ENCODE measurements at places on chromosomes 5 and 9.

GRCh38 chr5:172788771-172789686 lies 18.0 kb upstream of the DUSP1 start:
- DNase-seq = peak; percentile 9

- DNase-seq = no peak
Observed at GRCh38 chr5:173202266-173202875, 32.6 kb downstream of the NKX2-5 start.

- DNase-seq = peak; percentile 63
Observed at GRCh38 chr9:21070171-21070571, 7.6 kb downstream of the IFNB1 start.

- no peak for DNase-seq
Observed at GRCh38 chr5:20528471-20528870, 540.5 kb upstream of the CDH18 start.

DNA sequence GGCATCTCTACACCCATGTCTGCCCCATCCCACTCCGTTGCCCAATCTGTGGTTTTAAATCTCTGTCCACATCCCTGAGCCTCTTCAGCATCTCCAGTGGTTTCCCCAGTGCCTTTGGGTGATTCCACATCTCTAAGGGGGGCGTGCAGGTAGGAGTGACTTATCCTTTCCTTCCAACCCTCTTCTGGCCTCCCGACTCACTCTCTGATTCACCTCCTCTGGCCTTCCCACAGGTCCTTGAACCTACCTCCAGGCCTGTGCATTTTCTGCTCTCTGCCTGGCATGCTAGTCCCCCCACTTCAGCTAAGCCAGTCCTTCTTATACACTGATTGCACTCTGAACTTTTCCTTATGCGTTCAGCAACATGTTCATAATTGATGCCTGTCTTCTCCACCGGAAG lies 99.0 kb downstream of the RALGPS1 start:
- DNase-seq = peak; percentile 3

- no peak for DNase-seq
Observed at GRCh38 chr9:108074900-108075299, 585.3 kb upstream of the KLF4 start.

DNA sequence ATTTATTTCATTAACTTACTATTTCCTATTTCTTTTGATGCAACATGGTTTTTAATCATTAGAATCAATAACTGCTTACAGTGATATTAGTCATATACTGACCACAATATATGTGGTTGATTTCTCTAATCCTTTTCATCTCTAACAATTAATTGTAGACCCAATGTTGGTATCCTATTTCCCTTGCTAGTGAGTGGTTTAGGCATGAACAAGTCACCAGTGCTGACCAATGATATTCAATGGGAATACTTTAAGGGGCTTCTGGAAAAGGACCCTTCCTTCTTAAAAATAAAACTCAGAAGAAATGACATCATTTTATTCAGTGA lies 672.4 kb upstream of the GRAMD2B start:
- no peak for DNase-seq

DNA sequence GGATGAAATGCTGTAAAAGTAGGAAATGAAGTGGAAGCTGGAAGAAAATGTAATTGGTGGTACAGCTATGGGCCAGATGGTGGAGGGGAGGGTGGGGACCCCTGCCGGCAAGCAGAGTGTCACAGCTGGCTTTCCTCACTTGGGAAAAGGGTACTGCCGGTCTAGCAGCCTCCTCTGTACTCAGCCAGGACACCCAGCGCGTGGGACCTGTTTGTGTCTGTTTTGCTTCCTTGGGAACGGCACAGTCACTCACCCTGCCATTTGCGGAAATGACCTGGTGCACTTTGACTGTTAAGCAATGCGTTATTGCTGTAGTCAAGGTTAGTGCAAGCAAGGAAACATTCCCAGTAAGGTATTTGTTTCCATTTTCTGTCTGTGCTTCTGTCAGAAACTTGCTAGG lies 10.1 kb downstream of the TMEM252 start:
- DNase-seq = peak; percentile 2

DNA sequence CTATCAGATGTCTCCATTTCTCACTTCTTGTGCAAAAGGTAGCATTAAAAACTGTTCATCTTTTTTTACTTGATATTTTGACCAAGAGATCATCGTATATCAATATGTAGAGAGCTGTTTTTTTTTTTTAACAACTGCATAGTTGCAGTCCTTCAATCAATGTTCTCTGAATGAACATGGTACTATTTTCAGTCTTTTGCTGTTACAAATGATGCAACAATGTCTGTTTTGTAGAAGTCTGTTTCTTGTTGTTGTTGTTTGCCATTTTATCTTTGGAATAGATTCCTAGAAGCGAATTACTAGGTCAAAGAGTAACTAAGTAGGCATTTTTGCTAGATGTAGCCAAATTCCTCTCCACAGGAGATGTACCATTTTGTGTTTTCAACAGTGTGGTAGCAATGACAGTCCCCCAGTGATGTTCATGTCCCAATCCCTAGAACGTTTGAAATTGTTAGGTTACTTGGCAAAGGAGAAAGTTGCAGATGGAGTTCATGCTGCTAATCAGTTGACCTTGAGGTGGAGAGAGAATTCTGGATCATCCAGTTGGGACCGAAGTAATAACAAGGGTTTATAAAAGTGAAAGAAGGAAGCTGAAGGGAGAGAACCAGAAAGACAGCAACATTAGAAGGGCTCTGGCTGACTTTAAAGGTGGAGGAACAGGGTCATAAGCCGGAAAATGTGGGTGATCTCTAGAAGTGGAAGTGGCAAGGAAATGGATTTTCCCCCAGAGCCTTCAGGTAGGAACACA lies 6.3 kb downstream of the MTREX start:
- no peak for DNase-seq

DNA sequence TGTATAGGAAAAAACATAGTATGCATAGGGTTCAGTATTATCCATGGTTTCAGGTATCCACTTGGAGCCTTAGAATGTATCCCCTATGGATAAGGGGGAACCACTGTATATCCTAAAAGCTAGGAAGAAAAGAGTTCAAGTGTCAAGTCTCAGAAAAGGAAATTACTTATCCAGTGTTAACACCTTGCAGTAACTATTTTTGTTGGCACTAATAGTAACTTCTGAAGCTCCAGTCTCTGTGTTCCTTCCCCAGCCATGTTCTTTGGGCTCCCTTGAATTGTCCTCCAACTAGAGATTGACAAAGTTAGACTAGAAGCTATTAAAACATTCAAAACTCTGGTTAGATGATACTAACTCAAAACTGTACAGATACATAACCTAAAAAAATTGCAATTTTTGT lies 370.8 kb downstream of the NFIB start:
- DNase-seq = no peak
